Pons (tissue), 1 donor: ENCODE measurements at places on chromosomes 12 and 14.
A peak's percentile ranks its signal among the peaks of the same experiment; 100 is the strongest.

DNA sequence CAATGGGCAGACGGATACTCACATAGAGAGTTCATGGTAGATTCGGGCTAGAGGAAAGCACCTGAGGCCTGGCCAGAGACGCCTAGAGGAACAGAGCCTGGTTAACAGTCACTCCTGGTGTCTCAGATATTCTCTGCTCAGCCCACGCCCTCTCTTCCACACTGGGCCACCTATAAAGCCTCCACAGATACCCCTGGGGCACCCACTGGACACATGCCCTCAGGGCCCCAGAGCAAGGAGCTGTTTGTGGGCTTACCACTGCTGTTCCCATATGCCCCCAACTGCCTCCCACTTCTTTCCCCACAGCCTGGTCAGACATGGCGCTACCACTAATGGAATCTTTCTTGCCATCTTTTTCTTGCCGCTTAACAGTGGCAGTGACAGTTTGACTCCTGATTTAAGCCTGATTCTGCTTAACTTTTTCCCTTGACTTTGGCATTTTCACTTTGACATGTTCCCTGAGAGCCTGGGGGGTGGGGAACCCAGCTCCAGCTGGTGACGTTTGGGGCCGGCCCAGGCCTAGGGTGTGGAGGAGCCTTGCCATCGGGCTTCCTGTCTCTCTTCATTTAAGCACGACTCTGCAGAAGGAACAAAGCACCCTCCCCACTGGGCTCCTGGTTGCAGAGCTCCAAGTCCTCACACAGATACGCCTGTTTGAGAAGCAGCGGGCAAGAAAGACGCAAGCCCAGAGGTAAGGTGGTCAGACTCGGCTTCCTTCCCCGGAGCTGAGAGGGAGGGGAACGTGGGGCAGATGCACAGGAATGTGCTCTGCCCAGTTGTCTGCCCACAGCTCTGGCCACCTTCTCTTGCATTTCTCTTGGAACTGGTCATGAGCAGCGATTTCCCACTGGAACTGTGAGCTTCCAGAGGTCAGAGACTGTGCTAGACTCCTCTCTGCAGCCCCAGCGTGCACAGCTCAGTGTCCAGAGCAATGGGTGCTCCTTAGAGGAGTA, at the start of gene CD4:
TSS of gene CD4 (plus strand) at position 557 of the 953 bp plus-strand sequence. CDS start 10,611 bp downstream, outside the sequence.
- DNase-seq, result peak; percentile 66

- DNase-seq, result peak; percentile 79
Observed at GRCh38 chr12:11765817-11766794, 116.6 kb downstream of the ETV6 start.

DNA sequence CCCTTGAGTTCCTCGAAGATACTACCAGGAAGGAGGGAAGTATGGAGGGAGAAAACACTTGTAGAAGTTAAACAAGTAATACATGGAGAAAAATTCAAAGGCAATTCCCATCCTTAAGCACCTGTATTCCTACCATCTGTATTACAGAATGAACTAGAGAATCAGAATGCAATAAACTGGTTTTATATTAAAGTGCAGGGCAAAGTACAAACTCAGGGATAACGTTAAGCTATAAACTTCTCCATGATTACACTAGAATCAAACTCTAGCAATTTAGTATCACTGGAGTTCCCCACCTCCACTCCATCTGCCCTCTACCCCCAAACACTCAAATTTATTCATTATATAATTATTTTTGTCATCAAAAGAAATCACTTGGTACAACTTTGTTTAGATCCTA, 13.1 kb downstream of the PAWR start:
- no peak for DNase-seq

DNA sequence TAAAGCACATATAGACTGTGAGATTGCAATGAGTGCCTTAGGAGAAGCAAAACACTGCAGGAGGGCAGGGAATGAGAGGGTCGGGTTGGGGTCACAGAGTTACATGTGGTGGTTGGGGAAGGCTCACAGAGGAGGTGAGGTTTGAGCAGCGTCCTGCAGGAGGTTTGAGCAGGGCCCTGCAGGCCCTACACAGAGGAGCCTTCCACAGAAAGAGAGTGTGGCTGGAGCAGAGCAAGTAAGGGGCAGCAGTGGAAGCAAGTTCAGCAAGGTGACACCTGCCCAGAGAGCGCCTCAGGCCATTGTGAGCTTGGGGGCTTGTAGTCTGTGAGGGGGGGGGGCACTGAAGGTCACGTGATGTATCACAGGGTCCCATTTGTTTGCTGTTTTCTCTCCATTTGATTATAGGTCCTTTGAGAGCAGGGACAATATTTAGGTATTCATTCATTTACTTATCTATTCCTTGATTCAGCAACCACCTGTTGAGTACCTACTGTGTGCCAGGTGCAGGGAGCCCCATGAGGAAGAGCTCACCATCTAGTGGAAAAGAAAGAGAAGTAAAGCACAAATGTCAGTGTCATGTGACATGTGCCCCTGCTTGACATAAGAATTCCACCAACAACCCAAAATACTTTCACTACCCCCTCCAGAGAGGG, 56.6 kb downstream of the GALNT16 start:
- no peak for DNase-seq

DNA sequence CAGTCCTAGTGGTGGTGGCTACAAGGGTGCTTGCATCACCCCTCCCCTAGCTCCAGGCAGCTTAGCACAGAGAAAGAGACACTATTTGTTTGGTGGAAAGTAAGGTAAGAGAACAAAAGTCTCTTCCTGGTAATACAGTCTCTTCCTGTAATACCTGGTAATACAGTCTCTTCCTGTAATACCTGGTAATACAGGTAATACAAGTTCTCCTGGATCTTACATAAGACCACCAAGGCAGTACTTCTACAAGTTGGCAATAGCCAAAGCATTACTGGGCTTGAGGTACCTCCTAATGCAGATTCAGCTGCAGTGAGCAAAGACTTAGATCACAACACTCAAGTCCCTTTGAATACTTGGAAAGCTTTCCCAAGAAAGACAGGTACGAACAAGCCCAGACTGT, 77.0 kb downstream of the CATSPERB start:
- no peak for DNase-seq

GRCh38 chr14:26773906-26774593, 176.2 kb upstream of the NOVA1 start:
- no peak for DNase-seq

- no peak for DNase-seq
Observed at GRCh38 chr14:56378046-56378445, 201.6 kb upstream of the TMEM260 start.

DNA sequence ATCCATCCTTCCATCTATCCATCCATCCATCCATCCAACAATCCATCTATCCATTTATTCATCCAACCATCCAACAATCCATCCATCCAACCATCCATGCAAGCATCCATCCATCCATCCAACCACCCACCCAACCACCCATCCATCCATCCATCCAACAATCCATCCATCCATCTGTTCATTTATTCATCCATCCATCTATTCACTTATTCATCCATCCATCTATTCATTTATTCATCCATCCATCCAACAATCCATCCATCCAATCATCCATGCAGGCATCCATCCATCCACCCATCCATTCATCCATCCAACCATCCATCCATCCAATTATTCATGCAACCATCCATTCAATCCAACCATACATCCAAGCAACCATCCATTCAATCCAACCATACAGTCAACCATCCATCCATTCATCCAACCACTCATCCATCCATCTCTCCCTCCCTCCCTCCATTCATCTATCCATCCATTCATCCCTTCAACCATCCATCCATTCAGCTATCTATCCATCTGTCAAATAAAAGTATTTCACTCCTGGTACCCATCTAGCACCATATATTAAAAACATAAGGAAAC, 86.1 kb downstream of the KSR2 start:
- DNase-seq, result no peak

DNA sequence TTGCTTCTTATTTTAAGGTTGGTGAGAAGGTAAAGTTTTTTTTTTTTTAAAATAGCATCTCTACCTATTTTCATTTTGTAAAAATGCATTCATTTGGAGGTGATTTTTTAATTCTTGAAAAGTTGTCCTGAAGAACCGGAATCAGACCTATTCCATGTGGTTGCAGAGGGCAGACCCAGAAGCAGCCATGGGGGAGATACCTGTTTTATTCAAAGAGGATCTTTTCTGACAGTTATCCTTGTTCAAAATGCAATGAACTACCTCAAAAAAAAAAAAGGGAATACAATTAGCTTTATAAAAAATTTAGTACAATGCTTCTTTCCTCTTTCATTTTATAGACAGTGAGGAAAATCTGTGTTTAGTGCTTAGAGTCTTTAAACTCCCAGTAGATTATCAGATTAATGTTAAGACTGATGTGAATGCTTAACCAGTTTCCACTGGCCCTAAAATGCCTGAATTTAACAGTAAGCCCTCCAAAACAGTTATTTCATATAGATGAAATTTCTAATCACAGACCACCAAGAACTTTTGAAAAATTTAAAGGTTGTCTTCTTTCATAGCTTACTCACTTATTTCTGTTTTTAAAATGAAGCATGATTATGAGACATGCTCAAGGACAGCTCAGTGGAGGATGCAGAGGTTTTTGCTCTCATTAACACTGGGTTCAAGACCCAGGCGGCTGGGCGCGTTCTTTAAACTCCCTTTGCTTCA, 8.6 kb upstream of the NEMF start:
- no peak for DNase-seq

DNA sequence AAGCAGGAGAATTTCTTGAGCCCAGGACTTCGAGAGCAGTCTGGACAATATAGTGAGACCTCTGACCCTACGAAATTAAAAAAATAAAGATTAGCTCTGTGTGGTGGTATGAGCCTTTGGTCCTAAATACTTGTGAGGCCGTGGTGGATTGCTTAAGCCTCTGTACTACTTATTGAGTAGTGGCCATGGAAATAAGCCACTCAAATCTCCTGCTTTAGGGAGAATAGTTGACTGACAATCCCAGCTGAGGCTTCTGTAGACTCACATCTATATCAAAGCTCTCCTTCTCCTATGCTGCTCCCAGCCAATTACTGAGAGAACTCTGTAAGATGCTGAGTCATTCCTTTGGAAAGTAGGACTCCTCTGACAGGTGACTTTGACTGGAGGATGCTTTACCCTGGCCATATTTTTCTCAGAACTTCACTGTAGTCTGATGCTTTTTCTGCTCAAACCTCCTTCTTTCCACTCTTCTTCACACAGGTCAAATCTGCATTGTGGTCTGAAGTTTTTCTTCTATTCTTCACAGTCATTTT, 420.2 kb downstream of the SLC6A15 start:
- no peak for DNase-seq

DNA sequence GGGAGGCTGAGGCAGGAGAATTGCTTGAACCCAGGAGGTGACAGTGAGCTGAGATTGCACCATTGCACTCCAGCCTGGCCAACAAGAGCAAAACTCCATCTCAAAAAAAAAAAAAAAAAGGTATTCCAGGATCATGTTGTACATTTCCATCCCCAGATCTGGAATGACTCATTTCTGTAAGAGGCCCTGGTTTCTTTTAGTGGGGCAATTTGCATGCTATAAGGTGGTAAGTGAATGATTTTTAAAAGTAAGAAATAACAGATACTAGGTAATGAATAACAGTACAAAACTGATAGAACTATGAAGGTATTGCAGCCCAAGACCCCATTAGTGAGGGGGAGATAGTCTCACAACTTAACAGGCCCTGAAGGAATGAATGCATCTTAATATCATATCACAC, 17.7 kb upstream of the ADCK1 start:
- no peak for DNase-seq

DNA sequence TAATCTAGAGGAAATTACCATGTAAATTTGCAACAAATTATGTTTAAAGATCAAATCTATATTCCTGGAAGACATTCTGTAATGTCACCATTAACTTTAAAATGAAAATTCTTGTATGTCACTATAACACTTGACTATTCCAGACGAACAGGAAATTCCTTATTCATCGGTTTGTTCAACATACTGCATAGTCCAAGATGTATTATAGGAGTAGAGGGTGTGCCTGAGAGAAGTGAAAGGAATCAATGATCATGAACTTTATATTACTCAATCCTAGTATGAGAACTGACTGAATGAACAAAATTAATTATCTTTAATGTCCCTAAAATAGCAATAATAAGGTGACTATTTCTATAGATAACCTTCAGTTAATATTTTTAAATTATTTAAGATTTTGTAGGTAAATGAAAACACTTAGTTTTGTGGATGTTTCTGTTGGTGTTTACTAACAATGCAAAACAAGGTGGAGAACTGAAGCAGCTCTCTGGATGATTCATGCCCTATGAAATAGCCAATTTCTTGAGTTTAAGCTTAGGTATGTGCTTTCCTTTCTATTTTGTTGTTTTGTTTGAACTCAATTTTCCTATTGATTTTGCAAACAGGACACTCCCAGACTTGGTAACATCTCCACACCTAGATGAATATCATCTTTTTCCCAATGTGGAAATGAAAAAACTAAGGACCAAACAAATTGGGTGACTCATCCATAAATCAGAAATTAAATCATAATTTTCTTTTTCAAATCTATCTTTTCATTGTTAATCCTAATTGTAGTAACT, 18.2 kb upstream of the ITPR2 start:
- DNase-seq, result no peak

- no peak for DNase-seq
Observed at GRCh38 chr14:93735206-93735605, 53.1 kb downstream of the PRIMA1 start.

GRCh38 chr12:129937426-129937825, 33.6 kb upstream of the TMEM132D start:
- DNase-seq, result no peak

GRCh38 chr14:74713395-74713735, 421 bp downstream of the FCF1 start:
- no peak for DNase-seq

GRCh38 chr12:93884794-93885460, 207.8 kb downstream of the CRADD start:
- no peak for DNase-seq

GRCh38 chr12:127306604-127307215, 960.3 kb upstream of the TMEM132C start:
- DNase-seq, result no peak

GRCh38 chr14:95462491-95462890, 54.0 kb downstream of the SYNE3 start:
- no peak for DNase-seq

DNA sequence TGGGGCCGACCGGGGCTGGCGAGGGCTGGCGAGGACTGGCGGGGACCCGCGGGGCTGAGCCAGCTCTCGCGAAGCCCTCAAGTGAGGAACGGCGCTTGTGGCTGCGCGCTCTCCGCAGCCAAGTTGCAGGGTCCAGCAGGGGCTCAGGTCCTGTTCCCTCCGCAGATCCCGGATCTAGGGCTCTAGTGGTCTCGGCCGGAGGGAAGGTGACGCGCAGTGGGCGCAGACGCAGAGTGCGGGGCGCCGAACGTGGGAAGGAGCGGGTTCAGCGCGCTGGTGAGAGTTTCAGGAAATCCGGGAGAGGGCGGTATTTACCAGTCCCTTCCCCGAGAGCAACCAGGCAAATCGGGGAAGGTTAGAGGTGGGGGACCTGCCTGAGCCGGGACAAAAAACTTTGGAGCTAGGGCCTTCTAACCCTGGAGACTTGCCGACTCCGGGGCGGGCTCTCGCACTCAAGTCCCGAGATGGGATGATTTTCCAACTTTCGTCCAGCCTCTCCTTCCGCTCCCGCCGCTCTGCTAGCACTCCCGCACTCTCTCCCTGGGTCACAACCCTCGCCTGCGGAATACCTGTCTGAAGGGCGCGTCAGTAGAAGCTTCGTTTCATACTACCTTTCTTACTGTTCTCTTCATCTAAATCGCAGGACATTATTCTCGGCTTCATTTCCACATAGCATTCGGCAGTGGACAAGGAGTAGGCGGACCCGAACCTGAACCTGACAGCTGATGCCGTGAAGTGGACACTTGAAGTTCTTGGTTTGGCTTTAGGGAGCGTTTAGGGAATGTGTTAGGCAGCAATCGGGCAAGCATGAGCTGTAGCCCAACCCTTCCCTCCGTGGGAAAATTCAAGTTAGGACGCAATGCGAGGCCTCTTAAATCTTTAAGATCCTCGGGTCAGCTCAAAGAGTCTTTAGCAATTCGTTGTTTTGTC, 13.6 kb upstream of the PAX9 start:
- no peak for DNase-seq

GRCh38 chr12:2431810-2432209, 363.0 kb upstream of the FKBP4 start:
- no peak for DNase-seq
